ENCODE measurements at places on chromosomes 4 and X. TPM values are rescaled to one million over a fixed set of nuclear protein-coding genes. Genes with fewer than 3 reads are reported as not detected.

ARHGAP6 gene
- total RNA-seq: not detected

NPY2R gene
- total RNA-seq: 0.62 TPM

EVC gene
- total RNA-seq: 21.0 TPM

CENPVL1 gene
- not detected for total RNA-seq

MAGEA9B gene
- total RNA-seq: not detected

FAM90A26 gene
- total RNA-seq: not detected

FAM47A gene
- not detected for total RNA-seq

FAT4 gene
- not detected for total RNA-seq

FBXW7 gene
- 45.2 TPM for total RNA-seq

GPC3 gene
- 730 TPM for total RNA-seq

F8A2 gene
- total RNA-seq: not detected

LRP2BP gene
- not detected for total RNA-seq

USP17L22 gene
- not detected for total RNA-seq

BGN gene
- not detected for total RNA-seq

CYBB gene
- not detected for total RNA-seq

GNRHR gene
- total RNA-seq: not detected

MAMLD1 gene
- total RNA-seq: not detected

SPACA5B gene
- total RNA-seq: not detected

MEPE gene
- not detected for total RNA-seq

LYAR gene
- 47.3 TPM for total RNA-seq

CSN1S1 gene
- not detected for total RNA-seq

IGSF1 gene
- 0.14 TPM for total RNA-seq

SPOCK3 gene
- total RNA-seq: not detected

SMAD1 gene
- total RNA-seq: 3.9 TPM

ABCB7 gene
- total RNA-seq: 16.2 TPM

OCRL gene
- 24.2 TPM for total RNA-seq

SSX3 gene
- not detected for total RNA-seq

KCNE5 gene
- not detected for total RNA-seq

EXOC1L gene
- total RNA-seq: not detected

SLC2A9 gene
- not detected for total RNA-seq
